T follicular helper cell (primary cell): ENCODE measurements at places on chromosomes 13 and 19.

GRCh38 chr19:10152100-10152499, 32.4 kb upstream of the EIF3G start:
- DNase-seq, result no peak

DNA sequence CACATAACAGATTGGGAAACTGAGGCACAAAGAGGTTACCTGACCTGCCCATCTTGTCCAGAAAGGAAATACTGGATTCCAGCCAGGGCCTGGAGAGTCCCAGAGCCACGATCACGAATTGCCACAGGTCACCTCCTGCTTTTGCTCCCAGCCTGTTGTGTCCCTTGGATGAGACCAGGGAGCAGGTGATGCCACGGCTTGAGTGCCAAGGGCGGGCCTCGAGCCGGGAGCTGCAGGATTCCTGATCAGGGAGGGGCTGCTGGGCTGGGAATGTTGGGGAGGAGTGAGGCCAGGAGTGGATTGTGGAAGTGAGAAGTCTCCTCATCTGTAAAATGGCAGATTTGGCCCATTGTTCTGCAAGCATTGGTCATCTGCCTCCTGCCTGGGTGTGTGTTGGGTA, 29.4 kb downstream of the DNM2 start:
- DNase-seq, result no peak

DNA sequence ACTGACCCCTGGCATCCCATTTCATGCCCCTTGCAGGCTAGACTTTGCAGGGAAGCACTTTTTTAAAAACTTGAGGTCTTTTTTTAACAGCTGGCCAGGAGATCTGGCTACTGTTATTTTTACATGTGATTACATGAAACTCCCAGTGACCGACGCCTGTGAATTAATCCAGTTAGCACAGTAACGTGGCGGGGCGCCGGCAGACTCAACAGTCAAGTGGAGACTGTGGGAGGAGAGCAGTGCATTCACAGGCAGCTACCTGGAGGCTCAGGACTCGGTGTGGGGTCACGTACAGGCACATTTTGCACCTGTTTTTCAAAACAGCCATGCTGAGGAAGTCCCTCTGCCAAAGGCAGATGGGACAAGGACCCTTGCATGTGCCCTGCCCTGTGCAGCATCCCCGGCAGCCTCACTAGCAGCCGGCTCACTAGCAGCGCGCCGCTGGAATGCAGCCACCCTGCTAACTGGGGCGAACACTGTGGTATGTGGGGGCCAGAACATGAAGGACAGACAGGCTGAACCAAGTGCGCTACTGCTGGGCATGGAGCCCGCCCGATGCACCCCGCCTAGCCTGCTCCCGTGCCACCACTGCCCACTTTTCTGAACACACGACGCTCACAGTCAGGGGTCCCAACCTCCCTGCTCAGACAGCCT, 18.7 kb downstream of the CAPS start:
- no peak for DNase-seq

DNA sequence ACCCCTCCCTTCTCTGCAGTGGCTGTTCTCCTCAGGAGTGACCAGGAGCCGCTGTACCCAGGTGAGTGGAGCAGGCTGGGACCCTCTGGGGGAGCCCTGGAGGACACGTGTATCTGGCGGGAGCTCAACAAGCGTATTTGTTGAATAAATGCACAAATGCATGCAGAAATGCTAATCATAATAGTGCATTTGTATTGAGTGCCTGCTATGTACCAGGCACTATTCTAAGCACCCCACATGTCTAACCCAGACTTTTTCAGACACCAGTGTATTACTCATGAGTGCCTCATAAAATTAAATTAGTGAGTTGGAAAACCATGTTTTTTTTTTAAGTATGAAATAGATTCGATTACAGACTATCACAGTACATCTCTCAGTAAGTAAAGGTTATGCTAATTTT, 7.9 kb downstream of the HPN start:
- no peak for DNase-seq

GRCh38 chr13:24276306-24276705, 33.1 kb upstream of the C1QTNF9 start:
- DNase-seq, result no peak

GRCh38 chr19:51394050-51394836, 3.9 kb upstream of the C19orf84 start:
- DNase-seq, result peak; percentile 77

DNA sequence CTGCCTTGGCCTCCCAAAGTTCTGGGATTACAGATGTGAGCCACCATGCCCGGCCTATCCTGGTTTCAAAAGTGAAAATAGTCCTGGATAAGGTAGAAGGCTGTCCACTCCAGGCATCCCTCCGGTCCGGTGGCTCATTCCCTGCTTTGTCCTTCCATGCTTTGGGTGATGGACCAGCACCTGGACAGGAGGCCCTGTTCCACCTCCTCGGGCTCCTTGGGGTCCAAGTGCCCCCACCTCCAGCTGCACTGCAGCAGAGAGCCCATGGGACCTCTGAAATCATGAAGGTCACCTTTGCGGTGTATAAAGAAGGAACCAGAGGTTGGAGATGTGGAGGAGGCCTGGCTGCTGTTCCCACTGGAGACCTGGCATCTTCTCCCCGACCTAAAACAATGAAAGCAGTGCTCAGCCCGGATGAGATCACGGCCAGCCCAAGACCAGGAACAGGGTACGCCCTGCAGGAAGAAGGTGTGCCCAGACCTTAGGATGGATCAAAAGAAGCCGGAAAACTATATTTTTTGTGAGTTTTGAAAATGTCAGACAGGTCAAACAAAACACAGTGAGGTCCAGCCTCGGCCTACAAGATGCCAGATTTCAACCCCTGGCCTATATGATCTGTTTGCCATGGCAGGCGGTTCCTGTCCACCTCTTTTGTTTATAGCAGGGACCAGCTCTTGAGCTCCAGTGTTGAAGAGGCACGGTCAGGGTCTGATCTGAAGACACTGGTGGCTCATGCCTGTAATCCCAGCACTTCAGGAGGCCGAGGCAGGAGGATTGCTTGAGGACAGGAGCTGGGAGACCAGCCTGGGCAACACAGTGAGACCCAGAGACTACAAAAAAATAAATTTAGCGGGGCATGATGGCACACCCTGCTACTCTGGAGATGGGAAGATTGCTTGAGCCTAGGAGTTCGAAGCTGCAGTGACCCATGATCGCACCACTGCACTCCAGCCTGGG, 5.8 kb downstream of the LSR start:
- no peak for DNase-seq

- no peak for DNase-seq
These were observed 3.7 kb downstream of the CERS4 start for GRCh38 chr19:8212916-8213315.

DNA sequence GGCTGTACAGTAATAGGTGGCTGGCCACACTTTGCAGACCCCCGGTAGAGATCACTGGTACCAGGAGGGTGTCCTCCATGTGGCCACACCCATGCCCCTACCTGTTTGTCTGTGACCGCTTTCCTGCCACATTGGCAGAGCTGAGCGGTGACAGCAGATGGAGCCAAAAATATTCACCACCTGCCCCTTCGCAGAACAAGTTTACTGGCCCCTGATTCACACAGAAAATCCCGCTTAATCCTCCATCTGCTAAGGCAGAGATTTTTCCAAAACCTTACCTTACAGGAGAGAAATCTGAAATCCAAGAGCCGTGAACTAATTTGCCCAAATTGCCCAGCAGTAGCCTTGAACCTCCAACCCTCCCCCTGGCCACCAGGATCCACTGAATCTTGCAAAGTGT, 52.1 kb downstream of the MYO9B start:
- DNase-seq, result no peak
